ENCODE measurements at places on chromosomes 12 and 14.
A peak's percentile ranks its signal among the peaks of the same experiment; 100 is the strongest.

DNA sequence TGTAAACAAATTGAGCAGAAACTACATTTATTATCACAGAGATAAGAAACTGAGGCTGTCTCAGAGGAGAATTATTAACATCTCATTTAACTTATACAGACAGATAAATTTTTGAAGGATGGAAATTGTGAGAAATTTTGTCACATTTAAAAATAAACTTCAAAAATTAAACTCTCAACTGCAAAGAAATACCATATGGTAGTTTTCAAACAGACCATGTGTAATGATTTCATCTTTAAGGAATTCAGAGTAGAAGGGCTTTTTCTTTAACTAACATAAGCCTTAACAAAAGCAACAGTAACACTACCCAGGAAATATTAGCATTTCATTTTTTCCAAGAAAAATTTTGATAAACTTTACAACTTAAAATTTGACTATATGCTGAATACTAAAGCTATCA lies 26.6 kb downstream of the NUP37 start:
- DNase-seq = no peak

- peak; percentile 22 for DNase-seq
Observed at GRCh38 chr12:96210376-96211055, 16.3 kb downstream of the ELK3 start.

DNA sequence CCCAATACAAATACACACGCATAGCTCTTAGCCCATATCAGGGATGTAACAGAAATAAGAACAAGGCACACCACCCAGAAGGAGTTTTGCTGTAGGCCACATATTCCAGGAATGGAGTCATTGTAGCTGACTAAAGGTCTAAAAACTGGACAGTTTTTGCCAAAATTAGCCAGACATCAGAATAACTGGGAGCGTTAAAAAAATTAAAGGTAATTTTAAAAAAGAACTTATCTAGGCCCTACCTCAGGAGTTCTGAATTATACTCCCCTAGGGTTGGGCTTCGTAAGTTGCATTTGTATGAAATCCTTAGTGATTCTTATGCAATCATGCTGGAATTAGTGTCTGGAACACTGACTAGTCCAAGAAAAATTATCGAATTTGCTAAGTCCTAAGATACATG lies 987.7 kb downstream of the GALC start:
- no peak for DNase-seq

DNA sequence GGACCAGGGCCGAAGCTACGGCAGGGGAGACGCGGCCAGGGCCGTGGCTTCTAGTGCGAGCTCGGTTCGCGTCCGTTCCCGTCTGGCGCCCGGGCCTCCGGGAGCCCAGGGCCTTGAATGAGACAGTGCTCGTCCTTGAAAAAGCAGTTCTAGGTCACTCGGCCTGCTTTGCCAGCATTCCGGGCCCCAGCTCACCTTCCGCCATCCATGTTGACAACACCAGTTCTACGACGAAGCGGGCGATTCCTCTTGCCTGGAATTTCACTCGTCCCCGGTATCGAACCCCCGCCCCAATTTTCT lies 4.5 kb downstream of the OR10AD1 start:
- no peak for DNase-seq

DNA sequence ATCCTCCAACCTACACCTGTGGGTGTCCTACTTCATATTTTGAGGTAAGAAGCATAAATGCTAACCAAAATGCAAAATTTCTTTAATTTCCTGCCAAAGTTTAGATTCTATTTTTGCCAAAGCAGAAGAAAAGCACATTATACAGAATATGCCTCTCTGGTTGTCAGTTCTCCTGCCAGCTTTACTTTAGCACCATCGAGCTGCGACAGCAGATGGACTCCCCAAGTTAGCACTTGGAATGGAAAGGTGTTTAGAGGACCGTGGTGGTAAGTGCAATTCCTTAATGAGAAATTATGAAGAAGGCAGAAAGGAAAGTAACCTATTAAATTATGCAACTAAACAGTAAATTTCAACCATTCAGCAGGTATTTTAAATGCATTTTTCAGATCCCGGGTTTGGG lies 326.6 kb downstream of the RERGL start:
- no peak for DNase-seq

DNA sequence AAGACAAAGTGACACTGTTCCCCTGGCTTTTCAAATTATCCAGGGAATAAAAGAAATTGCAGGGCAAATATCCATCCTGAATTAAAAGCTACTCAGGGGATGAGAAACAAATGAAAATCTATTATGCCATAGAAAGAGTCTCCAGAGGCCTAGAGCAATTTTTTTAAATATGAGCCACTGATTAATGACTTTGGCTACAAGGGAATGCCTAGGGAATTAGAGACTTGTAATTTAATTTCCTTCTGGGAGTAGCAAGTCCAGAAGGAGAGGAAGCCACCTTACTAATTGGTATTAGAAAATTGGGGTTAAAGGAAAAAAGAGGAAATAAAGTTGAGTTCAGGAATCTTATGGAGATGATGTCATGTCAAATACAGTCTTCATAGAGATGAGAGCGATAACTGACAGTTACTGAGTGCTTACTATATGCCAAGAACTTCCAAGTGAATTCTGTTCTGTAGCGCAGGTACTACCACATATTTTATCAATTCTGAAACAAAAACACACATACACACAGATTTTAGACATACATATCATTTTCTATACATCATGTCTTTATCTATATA lies 304.4 kb downstream of the DUSP6 start:
- DNase-seq = no peak

DNA sequence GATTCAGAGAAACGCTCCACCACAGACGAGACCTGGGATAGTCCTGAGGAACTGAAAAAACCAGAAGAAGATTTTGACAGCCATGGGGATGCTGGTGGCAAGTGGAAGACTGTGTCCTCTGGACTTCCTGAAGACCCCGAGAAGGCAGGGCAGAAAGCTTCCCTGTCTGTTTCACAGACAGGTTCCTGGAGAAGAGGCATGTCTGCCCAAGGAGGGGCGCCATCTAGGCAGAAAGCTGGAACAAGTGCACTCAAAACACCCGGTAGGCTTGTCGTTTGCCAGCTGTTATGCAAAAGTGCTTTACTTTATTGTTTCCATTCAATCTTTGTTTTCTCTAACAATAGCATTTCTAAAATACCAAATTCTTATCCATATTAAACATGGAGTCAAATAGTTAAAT lies 287.3 kb downstream of the NAV3 start:
- DNase-seq = no peak

- DNase-seq = no peak
Observed at GRCh38 chr12:23028158-23028802, 403.3 kb downstream of the ETNK1 start.

GRCh38 chr12:107135177-107135576 lies 41.8 kb upstream of the CRY1 start:
- no peak for DNase-seq

DNA sequence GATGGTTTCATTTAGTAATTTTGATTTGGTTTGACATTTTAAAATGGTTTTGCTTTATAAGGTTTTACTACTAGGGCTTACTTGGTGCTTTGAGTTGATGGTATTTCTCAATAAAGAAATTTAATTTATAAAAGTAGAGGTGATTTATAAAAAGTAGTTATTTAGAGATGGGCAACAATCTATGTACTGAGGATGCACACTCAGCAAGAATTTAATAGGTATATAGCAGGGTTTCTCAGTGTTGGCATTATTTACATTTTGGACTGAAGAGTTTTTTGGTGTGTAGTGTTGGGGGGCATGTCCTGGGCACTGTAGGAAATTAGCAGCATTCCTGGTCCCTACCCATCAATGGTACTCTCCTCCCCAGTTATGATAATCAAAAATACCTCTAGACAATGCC lies 47.7 kb downstream of the PPHLN1 start:
- DNase-seq = no peak

GRCh38 chr14:89163031-89163636 lies 253.9 kb downstream of the FOXN3 start:
- DNase-seq = no peak

GRCh38 chr12:22215467-22216253 lies 118.8 kb downstream of the ST8SIA1 start:
- DNase-seq = no peak

DNA sequence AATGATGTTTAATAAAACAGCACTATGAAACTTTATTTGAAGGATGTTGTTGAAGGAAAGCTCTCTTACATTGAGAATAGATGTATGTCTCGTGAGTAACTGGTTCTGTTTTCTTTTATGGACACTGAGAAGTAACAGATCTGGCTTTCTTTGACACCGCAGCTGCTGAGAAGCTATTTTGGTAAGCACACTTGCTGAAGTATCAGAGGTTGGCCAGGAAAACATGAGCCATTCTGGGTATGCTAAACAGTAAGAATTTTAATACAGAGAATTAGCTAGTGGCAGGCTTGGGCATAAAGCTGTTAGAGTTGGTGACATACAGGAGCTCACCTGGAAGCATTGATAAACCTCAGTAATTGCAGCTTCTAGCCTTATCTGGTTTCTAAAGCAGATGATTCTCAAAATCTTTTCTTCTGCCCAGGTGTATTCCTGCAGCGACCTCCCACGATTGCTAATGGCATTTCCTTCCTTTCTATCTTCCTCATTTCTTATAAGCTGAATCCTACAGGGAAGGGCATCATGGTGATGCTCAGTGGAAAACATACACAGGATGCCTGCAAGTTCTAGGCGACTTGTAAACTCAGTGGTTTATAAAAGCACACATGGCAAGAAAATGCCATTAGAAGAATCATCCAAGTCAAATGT lies 291.6 kb upstream of the SLC16A7 start:
- DNase-seq = no peak

DNA sequence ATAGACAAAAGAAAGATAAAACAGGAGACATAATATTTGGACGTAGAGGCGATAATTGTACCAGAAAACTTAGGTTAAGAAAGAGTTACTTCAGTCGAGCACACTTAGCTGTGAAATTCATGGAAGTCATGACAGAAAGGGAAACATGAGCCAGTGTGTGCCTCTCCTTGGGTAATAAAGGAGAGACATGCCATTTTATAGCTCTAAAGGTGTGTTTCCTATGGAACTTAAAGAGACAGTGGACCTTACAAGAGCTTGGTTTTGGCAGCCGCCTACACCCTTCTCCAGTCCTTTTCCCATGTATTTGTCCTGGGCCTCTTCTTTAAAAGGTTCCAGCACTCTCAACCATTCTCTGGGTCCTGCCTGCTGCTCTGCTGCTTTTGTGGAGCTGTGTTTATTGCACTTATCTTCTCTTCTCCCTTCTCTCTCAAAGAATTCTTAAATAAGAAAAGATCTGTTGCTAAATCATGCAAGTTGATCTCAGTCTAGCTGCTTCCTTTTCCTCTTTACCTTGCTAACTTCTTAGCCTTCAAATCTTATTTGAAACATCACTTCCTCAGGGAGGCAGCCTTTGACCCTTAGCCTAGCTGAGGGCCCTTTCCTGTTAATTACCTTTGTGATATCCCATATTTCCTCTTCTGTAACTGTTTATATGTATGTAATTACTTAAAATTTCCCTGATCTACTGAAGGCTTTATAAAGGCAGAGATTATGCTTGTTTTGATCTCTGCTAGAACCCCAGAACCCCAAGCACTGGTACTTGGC lies 81.8 kb upstream of the EVL start:
- DNase-seq = no peak

- DNase-seq = no peak
Observed at GRCh38 chr14:33617154-33617553, 333.7 kb downstream of the EGLN3 start.

DNA sequence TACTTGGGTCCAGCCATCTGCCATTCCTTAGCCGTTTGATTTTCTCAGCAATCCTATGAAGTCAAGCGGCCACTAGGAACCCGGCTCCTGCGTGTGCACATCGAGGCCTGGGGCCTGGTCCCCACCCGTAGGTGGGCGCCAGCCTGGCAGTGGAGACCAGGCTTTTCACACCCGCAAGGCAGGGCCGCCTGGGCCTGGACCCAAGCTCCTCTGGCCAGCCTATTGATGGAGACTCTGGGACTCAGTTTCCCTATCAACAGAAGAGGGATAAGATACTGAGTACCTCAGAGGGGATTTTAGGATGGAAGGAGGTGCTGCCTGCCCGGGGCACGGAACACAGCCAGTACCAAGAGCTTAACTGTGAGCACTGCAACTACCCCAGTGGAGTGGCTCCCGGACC lies 104.3 kb upstream of the C14orf180 start:
- DNase-seq = no peak

DNA sequence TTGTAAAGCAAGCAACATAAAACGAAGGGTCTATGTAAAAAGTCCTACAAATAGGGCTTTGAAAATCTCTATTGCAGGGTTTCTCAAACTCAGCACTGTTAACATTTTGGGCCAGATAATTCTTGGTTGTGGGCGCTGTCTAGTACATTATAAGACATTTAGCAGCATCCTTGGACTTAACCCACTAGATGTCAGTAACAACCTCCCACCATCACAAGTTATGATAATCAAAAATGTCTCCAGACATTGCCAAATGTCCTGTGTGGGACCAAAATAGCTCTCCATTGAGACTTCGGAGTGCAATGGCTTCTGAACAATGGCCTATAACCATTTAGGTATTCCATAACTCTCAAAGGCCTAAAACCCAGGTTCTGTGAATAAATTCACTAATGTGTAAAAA lies 22.9 kb upstream of the DHRS7 start:
- no peak for DNase-seq

- DNase-seq = no peak
Observed at GRCh38 chr14:68246074-68246785, 426.7 kb downstream of the RAD51B start.

DNA sequence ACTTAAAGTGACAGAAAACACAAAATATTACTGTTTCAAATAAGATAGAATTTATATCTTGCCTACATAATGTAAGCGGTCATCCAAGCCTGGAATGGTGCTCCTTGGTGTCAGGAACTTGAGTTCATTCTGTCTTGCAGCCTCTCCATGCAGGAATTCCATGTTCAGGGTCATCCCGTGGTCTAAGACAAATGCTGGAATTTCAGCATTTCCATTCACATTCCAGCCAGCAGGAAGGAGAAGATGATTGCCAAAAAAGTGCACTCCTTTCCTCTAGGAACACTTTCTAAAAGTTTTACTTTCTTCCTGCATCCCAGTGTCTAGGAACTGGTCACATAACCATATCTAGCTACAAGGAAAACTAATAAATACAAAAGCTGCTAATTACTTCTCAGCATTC lies 106.3 kb downstream of the PTPRO start:
- no peak for DNase-seq

- DNase-seq = no peak
Observed at GRCh38 chr12:76687981-76688380, 75.9 kb upstream of the ZDHHC17 start.
